Aorta (tissue), 5 donors: ENCODE measurements at places on chromosomes 4 and X.

- no peak for DNase-seq
Observed at GRCh38 chr4:31370866-31371465, 650.8 kb downstream of the PCDH7 start.

- no peak for DNase-seq
Observed at GRCh38 chr4:19961091-19961490, 290.6 kb upstream of the SLIT2 start.

DNA sequence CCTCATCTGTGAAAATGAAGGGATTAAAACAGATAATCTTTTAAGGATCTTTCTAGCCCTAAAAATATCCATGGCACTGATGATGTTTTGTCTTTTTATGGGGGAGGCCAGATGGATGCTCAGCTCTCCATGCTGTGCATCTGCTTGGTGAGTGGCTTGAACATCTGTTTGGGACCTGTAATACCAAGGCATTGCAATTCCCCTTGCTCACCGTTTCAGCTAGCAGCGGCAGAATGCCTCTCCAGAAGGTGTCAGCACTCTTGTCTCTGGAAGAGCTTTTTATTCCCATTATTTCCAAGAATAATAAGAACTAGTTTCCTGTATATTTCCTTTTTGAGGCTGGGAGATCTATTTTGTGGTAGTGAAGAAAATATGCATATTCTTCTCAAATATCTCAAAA, 151.9 kb upstream of the ANK2 start:
- DNase-seq = no peak

DNA sequence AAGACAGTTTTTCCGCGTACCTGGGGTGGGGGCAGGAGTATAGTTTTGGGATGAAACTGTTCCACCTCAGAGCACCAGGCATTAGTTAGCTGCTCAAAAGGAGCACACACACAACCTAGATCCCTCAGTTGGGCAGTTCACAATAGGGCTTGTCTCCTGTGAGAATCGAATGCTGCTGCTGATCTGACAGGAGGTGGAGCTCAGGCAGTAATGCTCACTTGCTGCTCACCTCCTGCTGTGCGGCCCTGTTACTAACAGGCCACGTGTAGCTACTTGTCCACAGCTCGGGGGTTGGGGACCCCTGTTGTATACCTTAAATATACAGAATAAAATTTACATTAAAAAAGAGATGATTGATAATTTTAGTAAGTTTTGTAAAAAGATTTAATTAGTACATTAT, 191.5 kb downstream of the SLC7A11 start:
- DNase-seq = no peak

DNA sequence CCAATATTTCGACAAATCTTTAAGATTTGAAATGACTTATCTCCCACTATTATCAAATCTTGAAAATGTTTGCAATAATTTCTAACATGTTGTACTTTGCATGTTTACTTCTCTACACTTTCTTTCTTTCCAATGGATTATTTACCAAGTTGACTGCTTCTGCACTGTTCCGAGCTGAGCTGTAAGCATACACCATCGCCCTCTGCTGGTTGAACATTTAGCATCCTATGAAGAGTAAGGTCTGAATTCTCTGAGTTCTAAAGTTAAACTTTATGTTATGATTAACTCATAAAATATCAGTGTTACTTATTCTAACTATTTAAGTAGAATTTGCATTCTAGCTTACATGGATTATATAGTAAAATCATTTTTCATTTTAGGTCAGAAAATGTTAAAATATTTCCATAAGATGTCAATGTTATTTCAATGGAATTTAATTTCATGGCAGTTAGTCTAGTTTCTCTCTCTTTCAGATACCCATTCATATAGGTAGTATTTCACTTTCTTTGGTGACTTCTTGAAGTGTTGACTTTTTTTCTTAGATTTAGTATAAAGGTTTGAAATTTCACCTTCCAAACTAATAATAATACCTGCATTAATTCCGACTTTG, 137.4 kb downstream of the DKK2 start:
- no peak for DNase-seq

DNA sequence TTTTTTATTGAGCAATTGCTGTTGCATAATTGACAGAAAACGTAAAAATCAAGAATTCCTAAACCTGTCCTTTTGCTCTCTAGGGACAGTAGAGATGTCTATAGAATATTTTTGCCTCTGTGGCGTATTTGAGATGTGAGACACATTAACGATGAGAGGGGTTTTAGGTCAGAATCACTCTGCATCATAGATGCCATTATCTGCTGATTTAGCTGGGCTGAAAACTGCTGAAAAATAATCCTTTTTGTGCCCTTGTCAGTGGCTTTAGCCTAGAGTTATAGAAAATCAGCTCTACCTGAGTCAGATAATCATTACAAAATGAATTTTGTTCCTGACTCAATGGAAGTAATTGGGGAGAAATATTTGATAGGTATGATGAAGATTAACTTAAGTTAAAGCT, 767.8 kb upstream of the TENM3 start:
- no peak for DNase-seq

DNA sequence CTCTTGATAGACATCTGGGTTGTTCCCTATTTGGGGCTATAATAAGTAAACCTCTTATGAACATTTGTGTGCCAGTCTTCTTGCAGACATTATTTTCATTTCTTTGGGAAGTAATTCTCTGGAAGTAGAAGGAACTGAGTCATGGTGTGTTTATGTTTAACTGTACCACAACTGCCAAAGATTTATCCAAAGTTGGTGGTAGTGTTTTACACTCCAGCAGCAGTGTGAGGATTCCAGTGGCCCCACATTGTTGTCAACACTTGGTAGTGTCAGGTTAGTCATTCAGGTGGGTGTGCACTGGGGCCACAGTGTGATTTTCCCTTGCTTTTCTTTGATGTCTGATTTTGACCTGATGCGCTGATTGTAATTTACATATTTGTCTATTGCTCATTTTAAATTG, 5.0 kb upstream of the UVSSA start:
- DNase-seq = no peak

DNA sequence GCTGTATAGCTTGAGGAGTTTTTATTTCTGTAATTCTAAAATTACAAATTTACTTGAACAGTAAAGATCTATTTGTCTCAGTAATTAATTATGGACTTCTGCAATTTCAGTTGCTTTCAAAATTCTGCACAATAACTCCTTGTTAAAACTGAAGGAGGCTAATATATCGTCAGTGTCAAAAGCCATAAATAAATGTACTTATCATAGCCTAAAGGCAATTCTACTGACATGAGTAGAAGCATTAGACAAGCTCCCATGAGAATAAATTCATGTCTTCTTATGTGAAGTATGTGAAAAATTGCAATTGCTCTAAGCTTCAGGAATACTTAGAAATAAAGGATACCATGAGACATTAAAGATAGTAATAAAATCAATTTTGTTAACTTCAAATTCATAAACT, 381.2 kb upstream of the PCDH10 start:
- no peak for DNase-seq

DNA sequence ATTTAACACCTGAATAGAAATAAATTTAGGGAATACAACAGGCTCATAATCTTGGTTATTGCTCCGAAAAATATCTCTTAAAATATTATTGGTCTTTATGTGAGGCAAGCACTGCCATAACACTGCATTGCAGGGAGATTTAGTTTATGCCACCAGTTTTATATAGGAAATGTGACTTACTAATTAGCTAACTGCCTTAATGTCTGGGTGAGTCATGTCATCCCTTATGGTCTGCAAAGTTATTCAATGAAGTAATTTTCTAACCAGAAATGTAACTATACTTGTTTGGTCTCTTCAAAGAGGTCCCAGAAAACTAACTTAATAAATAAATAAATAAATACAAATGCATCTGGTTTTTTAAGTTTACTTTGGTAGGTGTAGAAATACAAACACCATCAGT, 597.2 kb downstream of the GALNTL6 start:
- DNase-seq = no peak

DNA sequence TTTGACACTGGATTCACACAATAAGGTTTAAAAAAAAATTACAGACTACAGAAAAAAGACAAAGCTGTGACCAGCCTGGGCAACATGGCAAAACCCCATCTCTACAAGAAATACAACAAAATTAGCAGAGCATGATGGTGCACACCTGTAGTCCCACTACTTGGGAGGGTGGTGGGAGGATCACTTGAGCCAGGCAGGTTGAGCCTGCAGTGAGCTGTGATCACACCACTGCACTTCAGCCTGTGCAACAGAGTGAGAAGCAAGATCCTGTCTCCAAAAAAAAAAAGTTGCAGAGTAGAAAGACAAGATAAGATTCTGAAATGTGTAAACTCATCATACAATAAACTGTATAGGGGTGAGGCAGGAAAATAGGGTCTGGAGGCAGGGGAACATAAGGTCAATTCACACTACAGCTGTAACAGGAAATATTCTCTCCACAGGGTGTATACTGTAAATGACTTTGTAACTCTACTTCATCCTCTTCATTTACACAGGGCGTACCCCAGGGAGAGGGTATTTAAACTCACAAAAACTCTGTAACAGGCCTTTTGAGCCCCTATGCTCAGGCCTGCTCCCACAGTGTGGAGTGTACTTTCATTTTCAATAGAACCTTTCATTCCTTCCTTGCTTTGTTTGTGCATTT, 112.6 kb upstream of the MAPK10 start:
- no peak for DNase-seq
